ENCODE measurements at places on chromosomes 11 and 22.

GRCh38 chr22:42816336-42816735 is 40.7 kb downstream of the ARFGAP3 start:
- DNase-seq: no peak

- DNase-seq: no peak
These were observed 76.9 kb upstream of the TCF20 start for GRCh38 chr22:42347281-42347824.

GRCh38 chr11:129041611-129042018 is 98.9 kb upstream of the TP53AIP1 start:
- peak; percentile 7 for DNase-seq

GRCh38 chr11:15185021-15185420 is 70.3 kb downstream of the INSC start:
- no peak for DNase-seq

- DNase-seq: no peak
These were observed 286.4 kb downstream of the NTM start for GRCh38 chr11:131656839-131657211.

DNA sequence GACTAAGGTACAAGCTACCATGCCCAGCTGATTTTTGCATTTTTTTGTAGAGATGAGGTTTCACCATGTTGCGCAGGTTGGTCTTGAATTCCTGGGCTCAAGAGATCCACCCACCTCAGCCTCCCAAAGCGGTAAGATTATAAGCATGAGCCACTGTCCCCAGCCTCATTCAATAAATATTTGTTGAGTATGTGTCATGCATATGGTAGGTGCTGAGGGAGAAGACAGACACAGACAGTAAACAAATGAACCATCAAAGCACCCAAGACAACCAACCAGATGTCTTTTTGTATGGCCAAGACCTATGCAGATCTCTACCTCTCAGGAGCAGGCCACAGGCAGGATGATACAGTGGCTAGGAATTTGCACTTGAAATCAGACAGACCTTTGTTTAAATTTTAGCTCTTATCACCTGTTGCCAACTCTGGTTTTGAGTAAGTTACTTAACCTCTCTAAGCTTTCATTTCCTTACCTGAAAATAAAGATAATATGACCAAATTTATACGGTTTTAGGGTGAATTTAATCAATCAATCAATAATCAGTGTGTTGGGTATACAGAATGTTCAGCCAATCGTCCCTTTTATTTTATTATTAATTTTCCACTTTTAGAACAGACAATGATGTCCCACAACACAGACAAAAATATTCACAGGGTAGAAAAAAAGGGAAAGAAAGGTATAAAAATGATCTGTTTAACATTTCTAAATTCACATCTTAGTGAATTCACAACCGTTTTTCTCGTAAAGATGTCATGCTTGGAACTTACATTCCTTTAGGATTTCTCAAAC is 128.2 kb downstream of the SGSM3 start:
- peak; percentile 75 for DNase-seq

DNA sequence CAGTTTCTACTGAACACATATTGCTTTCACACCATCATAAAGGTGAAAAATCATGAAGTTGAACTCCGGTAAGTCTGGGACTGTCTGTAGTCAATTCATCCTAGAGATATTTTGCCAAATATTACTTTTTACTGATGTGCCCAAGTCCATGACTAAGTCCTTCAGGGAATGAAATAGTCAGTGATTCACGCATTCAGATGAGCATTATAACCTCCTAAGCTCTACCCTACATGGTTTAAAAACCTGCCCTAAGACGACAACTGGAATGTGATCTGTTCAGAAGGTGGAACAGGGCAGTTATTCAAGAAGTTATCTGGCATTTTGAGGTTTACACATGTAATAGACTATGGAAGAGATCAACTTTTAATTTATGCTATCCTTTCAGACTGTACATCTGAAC is 125.6 kb downstream of the TRPC6 start:
- DNase-seq: no peak

DNA sequence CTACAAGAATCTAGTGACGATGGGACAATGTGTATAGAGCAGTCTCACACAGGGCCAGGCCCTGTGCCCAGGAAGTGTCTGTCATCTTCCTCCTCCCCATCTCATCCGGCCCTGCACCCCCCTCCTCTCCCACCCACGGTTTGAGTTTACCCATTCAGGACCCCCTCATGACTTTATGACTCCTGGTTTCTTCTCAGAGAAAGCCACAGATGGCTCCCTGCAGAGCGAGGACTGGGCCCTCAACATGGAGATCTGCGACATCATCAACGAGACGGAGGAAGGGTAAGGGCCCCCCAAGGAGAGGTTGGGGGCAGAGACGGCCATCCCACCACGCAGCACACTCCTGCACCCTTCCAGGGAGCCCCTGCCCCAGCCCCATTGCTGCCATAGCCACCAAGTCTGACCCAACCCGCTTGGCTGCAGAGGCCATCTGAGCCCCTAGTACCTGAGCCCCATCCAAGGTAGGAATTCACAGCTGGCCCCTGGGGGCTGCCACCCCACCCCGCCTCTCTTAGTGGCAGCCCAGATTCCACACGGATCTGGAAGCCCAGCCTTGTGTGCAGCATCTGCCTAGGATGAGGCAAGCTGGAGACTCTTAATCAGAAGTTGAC is 18.1 kb downstream of the TOM1 start:
- no peak for DNase-seq

- no peak for DNase-seq
These were observed 22.0 kb upstream of the MYOD1 start for GRCh38 chr11:17697175-17697949.

DNA sequence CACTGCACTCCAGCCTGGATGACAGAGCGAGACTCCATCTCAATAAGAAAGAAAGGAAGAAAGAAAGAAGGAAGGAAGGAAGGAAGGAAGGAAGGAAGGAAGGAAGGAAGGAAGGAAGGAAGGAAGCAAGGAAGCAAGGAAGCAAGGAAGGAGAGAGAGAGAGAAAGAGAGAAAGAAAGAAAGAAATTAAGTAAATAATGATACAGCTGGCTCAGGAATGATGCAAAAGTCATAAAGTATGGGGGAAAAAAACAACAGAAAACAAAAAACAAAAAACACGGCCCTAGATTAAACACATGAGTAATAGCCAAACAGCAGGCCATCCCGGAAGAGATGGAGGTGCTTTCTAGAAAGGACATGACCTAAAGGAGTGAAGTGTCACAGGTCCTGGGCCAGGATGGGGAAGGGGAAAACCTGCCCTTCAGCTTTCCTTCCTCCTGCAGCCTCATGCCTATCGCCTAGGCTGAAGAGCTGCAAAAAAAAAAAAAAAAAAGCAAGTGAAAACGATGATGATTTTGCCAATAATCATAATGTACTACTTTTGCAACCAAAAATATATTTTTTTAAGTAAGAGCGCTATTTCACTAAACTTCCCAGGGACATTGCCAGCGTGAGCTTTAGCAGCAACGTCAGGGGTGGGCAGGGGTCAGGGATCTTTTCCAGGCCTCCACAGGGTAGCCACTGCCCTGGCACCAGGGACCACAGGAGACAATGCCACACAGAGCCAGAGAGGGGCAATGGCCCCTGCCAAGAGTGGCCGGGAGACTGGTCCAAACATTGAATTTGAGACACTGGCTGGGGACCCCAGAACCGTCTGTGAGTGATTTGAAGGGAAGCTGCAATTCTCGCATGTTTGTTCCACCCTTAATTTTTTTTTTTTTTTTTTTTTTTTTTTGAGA is 28.2 kb upstream of the TMPRSS4 start:
- DNase-seq: no peak

DNA sequence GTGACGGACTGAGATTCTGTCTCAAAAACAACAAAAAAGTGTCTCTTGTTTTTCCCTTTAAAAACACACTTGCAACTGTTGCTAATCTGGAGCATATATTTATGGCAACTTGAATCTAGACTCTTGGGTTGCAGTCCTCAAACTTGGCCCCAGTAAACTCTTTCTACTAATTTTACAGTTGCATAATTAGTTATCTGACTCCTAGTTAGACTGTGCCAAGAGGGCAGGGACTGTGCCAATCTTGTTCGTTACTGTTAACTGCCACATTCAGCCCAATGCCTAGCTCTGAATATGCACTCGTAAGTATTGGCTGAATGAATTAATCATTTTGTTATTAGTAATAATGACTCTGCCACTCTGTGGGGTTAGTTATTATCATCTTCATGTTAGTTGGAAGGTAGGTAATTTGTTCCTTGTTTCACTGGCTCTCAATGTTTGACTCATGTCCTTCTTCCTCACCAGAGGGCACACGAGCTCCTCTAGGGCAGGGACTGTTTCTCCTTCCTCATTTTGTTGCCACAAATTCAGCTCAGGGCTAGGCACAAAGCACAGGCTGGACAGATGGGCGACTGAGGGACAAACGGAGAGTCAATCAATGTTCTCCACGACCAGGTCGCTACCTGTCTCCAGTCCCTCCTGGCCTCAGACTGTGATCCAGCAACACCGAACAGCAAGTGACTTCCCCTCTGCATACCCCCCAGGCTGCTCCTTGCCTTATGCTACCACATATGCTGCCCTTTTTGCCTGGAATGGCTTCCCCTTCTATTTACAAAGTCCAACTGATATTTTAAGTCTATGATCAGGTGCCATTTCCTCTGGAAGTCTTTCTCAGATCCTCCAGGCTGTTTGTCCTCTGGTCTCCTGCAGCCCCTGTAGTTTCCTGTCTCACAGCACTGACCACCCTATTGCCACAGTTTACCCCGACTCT is 9.0 kb downstream of the CLPB start:
- no peak for DNase-seq

DNA sequence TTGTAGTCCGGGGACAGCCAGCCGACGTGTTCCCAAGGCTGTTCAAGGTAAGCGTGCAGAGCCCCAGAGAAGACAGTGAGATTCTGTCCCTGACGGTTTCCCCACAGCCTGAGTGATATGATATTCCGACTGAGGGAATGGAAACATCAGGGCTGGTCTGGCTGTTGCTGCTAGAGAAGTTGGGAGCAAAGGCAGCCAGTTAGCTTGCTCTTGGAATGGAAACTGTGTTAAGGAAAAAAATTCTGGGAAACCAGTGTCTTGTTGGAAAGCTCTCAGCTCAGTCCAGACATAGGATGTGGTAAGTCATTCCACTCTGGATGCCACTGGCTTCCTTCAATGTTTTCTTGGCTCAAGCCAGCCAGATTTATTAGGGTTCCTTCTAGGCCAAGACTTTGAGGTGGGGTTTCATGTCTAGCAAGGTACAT is 8.8 kb downstream of the CRY2 start:
- no peak for DNase-seq

DNA sequence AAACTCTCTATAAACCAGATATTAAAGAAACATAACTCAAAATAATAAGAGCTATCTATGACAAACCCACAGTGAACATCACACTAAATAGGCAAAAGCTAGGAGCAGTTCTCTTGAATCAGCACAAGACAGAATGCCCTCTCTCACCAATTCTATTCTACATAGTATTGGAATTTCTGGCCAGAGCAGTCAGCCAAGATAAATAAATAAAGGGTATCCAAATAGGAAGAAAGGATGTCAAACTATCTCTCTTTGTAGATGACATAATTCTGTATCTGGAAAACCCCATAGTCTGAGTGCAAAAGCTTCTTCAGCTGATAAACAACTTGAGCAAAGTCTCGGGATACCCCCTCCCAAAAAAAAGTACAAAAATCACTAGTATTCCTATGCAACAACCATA is 359.8 kb downstream of the LRRC4C start:
- DNase-seq: no peak

DNA sequence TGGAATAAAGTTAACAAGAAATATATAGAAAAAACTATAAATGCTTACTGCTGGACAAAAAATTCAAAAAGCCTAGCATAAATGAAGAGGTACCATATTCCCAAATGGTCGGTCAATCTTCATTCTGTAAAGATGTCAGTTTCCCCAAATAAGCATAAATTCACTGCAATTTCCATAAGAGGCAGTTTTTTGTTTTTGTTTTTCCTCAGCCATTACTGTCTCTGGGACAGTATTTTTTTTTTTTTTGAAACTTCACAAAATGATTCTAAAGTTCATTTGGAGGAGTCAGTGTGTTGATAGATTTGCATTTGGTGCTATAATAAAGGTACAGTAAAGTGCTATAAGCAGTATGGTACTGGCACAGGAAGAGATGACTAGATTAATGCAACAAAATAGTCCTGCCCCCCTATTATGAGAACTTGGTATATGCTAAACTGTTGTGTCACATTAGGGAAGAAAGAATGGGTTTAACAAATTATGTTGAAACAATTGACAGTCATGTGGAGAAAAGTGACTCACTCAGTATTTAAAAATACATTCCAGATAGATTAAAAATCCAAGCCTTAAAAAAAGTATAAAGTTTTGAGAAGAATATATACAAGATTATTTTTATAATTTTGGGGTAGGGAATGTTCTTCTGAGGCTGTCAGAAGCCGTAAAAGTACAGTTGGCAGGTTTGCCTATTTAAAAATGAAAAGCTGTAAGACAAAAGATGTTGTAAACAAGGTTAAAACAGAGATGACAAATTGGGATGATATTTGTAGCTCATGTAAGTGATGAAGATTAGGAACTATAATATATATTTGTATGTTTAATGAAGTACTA is 2.6 kb upstream of the FTH1 start:
- DNase-seq: peak; percentile 56

Measured in AG08396 (cell line).